ENCODE measurements at places on chromosomes 1 and 21.

DNA sequence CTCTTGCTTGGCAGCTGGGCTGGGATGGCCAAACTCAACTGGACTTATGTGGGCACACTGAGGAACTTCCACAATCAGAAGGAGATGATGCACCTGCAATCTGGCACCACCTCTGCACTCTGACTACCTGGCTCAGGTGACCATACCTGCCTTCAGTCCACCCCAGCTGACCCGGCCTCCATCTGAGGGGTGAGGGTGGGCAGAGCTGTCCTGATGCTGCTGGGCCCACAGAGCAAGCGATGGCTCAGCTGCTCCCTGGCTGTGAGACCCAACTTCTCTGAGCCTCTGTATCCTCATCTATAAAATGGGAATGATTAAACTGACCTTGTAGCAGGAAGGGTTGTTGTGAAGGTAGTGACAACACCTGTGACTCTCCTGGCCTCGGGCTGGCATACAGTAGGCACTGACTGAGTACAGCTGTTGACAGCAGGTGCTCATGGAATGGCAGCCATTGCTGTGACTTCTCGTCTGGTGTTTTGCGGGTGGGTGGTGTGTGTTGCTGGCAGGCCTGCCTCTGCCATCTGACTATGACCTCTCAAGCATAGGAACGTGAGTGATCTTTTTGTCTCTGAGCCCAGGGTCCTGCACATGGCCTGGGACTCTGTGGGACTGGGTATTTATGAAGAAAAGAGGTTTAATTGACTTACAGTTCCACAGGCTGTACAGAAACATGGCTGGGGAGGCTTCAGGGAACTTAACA, 438.5 kb downstream of the PTPRU start:
- no peak for DNase-seq

DNA sequence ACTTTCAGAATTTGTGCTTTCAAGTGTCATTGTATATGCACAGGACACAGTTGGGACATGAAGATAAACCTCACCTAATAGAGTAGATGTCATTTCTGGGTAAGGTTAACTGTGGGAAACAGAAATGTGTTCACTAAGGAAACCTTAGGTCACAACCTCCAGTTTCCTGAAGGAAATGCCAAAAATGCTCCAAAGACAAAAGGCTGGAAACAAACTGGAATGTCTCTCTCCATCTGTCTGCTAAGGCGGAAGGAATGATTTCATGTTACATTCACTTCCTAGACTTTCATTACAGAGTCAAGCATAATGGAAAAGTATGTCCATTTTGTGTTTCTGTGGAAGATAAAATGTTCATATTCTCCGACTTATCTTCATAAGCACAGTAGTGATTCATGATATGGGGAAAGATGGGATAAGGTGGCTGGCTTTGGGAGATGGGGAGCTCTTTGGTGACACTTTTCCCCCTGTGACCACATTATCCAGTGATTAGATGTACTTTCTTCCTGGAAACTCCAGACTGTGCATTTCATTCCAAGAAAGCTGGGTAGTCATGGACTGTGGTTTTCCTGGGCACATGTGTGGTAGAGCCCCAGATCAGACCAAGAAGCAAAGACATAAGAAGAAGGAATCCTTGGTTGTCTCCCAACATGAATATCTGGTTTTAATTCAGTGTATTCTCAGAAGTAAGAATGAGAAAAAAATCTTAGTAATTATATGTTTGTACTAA, 5.7 kb downstream of the S1PR1 start:
- DNase-seq = no peak

DNA sequence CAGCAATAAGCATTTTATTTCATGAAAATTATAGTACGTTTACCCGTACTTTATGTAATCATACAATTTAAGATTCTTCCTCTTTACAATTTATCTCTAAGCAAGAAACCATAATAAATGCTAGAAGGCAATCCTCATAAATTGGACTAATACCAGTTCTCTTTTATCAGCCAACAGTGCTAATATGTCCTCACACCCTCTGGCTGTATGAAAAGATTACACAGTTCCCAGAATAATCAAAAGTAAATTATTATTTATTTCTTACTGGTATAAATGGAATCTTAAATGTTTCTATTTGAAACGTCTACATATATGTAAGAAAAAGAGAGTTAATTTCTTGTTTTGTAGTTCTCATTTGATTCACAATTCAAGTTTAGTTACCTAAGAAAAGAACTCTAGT, 3.1 kb upstream of the CDKN2C start:
- no peak for DNase-seq

DNA sequence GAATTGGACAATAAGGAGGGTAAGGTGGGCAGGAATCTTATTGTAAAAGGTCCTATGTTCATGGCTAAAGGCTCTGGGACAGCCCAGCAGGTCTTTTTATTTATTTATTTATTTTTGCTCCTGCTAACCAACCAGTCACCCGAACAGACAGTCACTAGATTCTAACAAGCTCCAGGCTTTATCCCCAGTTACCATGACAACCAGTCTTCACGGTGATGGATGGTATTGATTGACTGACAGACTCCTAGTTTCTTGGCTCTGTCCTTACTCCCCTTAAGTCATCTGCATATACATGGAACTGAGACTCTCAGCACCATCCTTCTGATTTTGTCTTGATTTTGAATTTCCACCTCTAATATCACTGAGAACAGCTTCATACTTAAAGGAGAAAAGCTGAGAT, 44.3 kb downstream of the C8A start:
- DNase-seq = no peak
